ENCODE measurements at places on chromosomes 5 and 9. TPM values are rescaled to one million over a fixed set of nuclear protein-coding genes. Genes with fewer than 3 reads are reported as not detected.

The PCDHGA8 gene
- 0.86 TPM for total RNA-seq

GRCh38 chr9:86730163-86730928 lies 217.0 kb downstream of the GAS1 start:
- no peaks in the 10 kb centered on the region for H3K27me3 ChIP-seq
- no peak overlapping the region for H3K4me3 ChIP-seq
- DNase-seq: peak; percentile 35
- H3K4me1 ChIP-seq: peaks cover 48% of the 10 kb centered on the region
- H3K36me3 ChIP-seq: no peaks in the 10 kb centered on the region
- H3K27ac ChIP-seq: no peak overlapping the region

DNA sequence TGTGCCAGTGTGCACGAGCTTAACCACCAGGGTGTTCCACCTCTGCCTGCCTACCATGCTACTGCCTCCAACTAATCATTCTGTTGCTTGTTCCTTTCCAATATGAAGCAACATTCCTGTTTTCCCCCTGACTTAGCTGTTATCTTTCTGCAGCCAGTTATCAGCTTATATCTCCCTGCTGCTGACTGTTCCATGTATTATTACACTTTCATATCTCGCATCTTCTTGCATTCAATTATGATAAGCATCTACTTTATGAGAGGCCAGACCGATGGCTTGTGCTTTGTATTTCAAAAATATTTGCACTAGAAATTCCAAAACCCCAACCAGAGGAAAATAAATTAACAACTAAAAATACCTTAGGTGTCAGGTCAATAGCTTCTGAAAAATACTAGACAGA lies 394.0 kb upstream of the BRINP1 start:
- no peak overlapping the region for H3K4me3 ChIP-seq
- no peaks in the 10 kb centered on the region for H3K4me1 ChIP-seq
- no peaks in the 10 kb centered on the region for H3K27me3 ChIP-seq

GRCh38 chr5:108143581-108143980 lies 238.3 kb downstream of the FBXL17 start:
- peaks cover 15% of the 10 kb centered on the region for H3K4me1 ChIP-seq
- no peak overlapping the region for H3K4me3 ChIP-seq
- peak overlapping the region; percentile 21 for H3K27ac ChIP-seq
- DNase-seq: peak; percentile 75

The HAPLN1 gene
- total RNA-seq: 69.6 TPM

GRCh38 chr5:52895075-52895474 lies 94.1 kb upstream of the ITGA2 start:
- H3K27me3 ChIP-seq: no peaks in the 10 kb centered on the region
- no peak overlapping the region for H3K4me3 ChIP-seq
- no peaks in the 10 kb centered on the region for H3K36me3 ChIP-seq
- no peak overlapping the region for H3K27ac ChIP-seq

The ZNF366 gene
- total RNA-seq: not detected

- peaks cover 42% of the 10 kb centered on the region for H3K4me1 ChIP-seq
- H3K27me3 ChIP-seq: no peaks in the 10 kb centered on the region
- no peaks in the 10 kb centered on the region for H3K36me3 ChIP-seq
Measured at GRCh38 chr9:36164989-36165388, 4.2 kb upstream of the CCIN start.

DNA sequence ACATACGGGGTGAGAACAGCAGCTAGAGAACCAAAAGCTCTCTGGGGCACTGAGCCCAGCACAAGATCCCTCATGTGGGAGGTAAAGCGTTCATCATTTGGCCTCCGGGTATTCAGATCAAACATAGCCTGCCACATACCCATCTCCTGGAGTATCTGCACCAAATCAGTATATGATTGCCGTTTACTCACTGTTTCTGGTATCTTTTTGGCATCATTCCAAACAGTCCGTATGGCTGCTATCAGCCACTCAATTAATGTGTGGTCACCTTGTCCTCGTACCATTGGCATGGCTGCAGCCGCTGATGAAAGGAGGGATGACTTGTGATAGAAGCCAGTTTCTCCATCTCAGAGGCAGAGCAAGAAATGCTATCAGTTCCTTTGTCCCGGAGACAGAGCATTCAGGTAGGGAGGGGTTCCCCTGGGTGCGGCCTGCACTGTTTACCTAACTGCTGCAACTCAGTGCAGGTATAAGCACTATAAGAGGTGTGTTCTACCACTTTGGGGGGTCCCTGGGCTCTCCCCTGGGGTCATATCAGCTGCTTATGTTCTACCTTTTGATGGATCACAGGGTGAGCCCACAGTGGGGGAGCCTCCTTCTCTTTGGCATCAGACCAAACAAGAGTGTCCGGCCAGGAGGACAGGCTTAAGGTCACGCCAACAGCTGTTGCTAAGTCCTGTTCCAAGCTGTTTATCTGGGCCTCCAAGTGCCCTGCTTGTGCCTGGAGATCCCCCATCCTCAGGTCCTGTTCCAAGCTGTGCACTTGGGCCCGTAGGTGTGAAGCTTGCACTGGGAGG lies 9.4 kb downstream of the DMAC1 start:
- no peaks in the 10 kb centered on the region for H3K4me1 ChIP-seq
- no peak overlapping the region for H3K4me3 ChIP-seq
- no peaks in the 10 kb centered on the region for H3K27me3 ChIP-seq
- no peak for DNase-seq

The PPP2R2B gene
- total RNA-seq: not detected

The NUTM2G gene
- total RNA-seq: not detected

GRCh38 chr5:43485406-43485805 lies 1.7 kb upstream of the TMEM267 start:
- H3K4me1 ChIP-seq: peaks cover 13% of the 10 kb centered on the region
- no peak overlapping the region for H3K4me3 ChIP-seq
- H3K27ac ChIP-seq: peak overlapping the region; percentile 95
- DNase-seq: peak; percentile 27
- no peaks in the 10 kb centered on the region for H3K36me3 ChIP-seq

DNA sequence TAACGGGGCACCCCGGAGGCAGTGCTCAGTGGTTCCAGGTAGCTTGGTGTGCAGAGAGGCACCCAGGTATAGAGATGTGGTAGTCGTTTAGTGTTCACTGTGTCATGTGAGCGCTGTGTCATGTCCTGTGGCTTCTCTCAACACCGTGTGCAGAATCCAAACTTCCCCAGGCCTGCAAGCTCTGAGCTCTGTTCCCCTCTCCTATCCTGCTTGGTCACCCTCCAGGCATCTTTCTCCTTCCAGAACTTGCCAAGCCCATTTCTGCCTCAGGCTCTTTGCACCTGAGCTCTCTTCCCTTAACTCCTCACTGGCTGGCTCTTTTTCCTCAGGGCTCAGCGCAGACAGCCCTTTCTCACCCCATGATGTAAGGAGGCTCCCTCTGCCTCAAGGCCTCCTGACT lies 64.8 kb downstream of the CARTPT start:
- no peak overlapping the region for H3K4me3 ChIP-seq
- no peak for DNase-seq
- no peak overlapping the region for H3K27ac ChIP-seq
- no peaks in the 10 kb centered on the region for H3K36me3 ChIP-seq
- H3K27me3 ChIP-seq: peaks cover 10% of the 10 kb centered on the region

The SCGB3A2 gene
- total RNA-seq: not detected

Measured in GM23248 (cell line).